Aorta (tissue), 5 donors: ENCODE measurements at places on chromosomes 4 and X.

DNA sequence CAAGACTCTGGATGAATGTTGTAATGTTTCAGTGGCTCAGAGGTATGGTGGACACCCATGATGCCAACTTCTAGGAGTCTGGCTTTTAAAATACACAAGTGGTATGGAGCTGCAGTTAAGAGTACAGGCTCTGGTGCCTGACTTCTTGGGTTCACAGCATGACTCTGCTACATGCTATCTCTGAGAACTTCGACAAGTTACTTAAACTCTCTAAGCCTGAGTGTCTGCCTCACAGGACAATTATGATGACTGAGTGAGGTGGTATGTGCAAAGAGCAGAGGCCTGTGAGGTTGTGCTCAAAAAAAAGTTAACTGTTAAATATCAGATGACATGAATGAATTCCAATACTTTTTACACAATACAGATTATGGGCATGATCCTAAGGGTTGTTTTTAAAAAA lies 90.9 kb upstream of the SRD5A3 start:
- no peak overlapping the region for H3K4me3 ChIP-seq
- H3K4me1 ChIP-seq, result no peaks in the 10 kb centered on the region
- no peak for DNase-seq
- H3K36me3 ChIP-seq, result no peaks in the 10 kb centered on the region
- H3K27me3 ChIP-seq, result no peaks in the 10 kb centered on the region
- no peak overlapping the region for H3K27ac ChIP-seq

DNA sequence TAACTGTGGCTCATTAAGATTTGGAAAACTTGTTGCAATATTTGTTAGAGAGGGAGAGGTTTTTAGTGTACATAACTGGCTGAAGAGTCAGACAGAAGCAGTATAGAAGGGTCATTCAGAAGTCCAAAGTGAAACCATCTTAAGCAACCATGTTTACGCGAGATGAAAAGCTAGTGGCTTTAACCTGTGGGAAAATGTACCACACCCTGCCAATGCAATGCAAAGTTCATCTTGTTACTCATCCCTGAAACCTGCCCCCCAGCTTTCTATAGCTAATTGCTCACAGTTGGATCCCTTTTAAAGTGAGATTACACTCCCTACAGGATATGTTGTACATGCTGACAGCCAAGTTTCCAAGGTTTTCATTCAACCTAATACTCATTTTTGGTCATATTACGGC lies 96.7 kb upstream of the RAPGEF2 start:
- H3K27me3 ChIP-seq, result no peaks in the 10 kb centered on the region
- no peaks in the 10 kb centered on the region for H3K4me1 ChIP-seq
- DNase-seq, result no peak
- no peak overlapping the region for H3K4me3 ChIP-seq
- H3K27ac ChIP-seq, result no peak overlapping the region
- H3K36me3 ChIP-seq, result no peaks in the 10 kb centered on the region

- H3K4me1 ChIP-seq, result no peaks in the 10 kb centered on the region
- H3K4me3 ChIP-seq, result no peak overlapping the region
- H3K27ac ChIP-seq, result no peak overlapping the region
- no peaks in the 10 kb centered on the region for H3K36me3 ChIP-seq
These were observed 21.6 kb downstream of the C4orf50 start for GRCh38 chr4:5996641-5997040.

GRCh38 chrX:14420841-14421240 lies 108.5 kb upstream of the GLRA2 start:
- H3K4me3 ChIP-seq, result no peak overlapping the region
- H3K27me3 ChIP-seq, result no peaks in the 10 kb centered on the region

DNA sequence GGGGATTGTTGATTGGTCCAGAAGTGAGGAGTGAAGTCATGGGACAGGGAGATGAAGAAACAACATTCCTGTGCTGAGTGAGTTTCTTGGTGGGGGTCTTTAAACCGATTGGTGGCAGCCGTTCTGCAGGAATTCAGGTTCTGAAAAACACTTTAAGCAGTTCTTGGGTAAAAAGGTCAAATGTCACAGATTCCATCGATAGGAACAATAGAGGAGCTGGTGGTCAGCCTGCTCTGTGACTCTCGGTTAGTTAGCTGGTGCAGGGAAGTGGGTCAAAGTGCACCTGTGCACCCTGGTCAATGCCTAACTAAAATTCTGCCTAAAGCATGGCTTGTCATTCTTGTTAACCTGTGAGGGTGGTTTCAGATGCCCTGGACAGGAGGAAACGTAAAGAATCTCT lies 34.6 kb upstream of the MGST2 start:
- H3K27ac ChIP-seq, result no peak overlapping the region
- H3K4me3 ChIP-seq, result no peak overlapping the region
- no peak for DNase-seq
- no peaks in the 10 kb centered on the region for H3K36me3 ChIP-seq
- no peaks in the 10 kb centered on the region for H3K27me3 ChIP-seq

DNA sequence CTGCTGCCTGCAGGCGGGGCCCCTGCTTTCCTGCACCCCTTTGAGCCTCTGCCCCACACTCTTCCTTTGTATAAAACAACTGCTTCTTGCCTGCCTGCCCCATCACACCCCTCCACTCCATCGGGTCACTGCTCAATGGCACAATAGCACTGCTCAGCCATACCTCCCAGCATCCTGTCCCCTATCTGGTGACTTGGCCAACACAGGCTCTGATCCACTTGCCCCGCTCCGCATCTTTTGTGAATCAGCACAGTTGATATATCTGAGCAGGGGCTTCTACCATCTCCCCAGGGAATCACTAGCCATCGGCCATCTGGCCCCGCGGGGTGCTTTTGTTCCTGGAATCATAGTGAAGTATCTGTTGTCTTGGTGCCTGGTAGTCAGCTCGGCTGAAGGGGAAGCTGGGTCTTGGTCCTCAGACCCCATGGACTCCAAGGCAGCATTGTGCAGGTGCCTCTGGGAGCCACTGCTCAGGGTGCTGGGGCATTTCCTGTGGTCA lies 45.3 kb downstream of the MAP7D3 start:
- DNase-seq, result no peak
- no peaks in the 10 kb centered on the region for H3K36me3 ChIP-seq
- no peaks in the 10 kb centered on the region for H3K27me3 ChIP-seq
- H3K4me1 ChIP-seq, result no peaks in the 10 kb centered on the region

DNA sequence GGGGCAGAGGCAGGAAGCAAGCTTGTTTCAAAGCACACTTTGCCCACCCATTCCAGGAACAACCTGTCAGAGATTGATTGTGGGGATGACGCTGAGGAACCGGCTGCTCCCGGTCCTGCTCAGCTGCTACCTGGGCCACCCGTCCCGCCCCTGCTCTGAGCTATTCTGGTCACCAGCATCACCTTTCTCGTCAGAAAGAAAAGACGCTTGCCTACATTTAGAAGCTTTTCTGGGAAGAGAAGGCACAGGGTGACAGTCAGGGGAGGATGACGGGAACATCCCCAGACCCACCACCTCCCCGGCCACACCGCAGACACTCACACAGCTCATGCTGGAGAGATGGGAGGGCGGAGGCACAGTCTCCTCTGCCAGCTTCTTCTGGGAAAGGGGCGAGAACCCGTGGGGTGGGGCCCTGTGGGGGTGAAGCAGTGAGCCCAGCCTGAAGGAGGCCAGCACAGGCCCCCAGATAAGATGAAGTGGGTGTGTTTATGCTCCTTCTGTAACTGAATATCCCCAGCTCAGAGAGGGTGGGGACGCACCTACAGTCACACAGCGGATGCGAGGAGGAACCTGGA lies 81.8 kb downstream of the CPZ start:
- DNase-seq, result no peak
- H3K36me3 ChIP-seq, result no peaks in the 10 kb centered on the region
- no peaks in the 10 kb centered on the region for H3K4me1 ChIP-seq
- H3K27ac ChIP-seq, result no peak overlapping the region
- H3K4me3 ChIP-seq, result no peak overlapping the region
- no peaks in the 10 kb centered on the region for H3K27me3 ChIP-seq

GRCh38 chr4:8891646-8892555 lies 20.3 kb upstream of the HMX1 start:
- no peaks in the 10 kb centered on the region for H3K4me1 ChIP-seq
- H3K4me3 ChIP-seq, result no peak overlapping the region
- DNase-seq, result no peak
- no peaks in the 10 kb centered on the region for H3K36me3 ChIP-seq
